ENCODE measurements at places on chromosomes 11 and 22.

DNA sequence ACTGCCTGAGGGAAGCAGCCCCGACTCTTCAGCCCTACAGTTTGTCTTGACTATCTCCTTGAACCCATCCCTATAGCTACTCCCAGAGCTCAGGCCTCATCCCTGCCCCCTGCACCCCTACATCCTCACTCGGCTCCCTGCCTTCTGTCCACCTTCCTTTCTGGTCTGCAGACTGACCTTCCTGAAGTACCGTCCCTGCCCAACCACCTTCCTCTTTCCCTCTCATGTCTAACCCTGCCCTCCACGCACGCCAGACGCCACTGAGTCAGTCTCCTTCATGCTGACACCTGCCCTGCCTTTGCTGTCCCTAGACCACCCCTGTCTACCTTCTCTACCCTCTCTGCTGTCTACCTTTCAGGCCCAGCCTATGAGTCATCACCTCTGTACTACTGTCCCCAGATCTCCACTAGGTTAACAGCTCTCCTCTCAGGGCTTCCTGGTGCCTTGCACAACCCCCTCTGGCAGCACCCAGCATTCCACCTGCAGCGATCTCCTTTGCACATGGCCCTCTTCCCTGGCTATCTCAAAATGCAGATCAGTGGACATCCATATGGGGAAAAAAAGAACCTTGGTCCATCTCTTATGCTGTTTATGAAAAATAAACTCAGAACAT lies 8.9 kb downstream of the KCTD21 start:
- no peak for DNase-seq

DNA sequence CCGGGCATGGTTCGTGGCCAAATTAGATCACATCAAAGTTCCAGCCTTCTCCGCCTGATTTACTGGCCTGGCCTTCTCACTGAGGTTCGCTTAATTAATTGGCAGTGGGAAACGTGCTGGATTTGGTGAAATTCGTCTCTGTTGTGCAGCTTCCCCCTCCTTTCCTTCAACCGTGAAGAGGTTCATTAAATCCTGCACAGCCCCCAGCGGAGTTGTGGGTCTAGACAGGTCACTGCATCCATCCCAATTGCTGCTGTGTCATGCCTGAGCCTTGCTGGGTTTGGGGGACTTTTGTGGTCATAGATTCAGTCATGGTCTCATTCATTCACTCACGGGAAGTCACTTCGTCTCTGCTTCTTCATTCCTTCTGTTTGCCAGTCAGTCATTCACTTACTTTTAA lies 90.0 kb downstream of the INSC start:
- DNase-seq, result no peak

DNA sequence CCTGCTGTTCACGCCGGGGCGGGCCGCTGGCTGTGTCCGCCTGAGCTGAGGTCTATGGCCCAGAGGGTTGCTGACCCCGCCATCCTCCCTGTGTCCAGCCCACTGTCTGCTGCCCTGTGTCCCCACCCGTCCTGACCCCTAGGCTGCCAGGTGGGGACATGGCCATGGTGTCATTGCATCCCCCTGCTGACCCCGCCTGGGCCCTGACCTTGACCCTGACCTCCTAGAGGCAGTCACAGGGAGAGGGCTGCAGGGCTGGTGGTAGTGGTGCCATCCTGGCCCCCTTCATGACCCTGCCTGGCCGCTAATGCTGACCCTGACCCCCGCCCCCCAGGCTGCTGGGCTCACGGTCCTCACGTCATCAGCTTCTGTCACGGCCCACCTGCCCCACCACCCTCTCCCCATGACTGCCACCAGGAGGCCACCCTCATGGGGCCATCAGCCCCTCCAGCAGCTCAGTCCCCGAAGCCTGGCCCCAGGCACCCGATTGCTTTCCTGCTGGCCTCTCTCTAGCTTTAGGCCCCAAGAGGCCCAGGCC lies 285.9 kb downstream of the BRD1 start:
- DNase-seq, result no peak

DNA sequence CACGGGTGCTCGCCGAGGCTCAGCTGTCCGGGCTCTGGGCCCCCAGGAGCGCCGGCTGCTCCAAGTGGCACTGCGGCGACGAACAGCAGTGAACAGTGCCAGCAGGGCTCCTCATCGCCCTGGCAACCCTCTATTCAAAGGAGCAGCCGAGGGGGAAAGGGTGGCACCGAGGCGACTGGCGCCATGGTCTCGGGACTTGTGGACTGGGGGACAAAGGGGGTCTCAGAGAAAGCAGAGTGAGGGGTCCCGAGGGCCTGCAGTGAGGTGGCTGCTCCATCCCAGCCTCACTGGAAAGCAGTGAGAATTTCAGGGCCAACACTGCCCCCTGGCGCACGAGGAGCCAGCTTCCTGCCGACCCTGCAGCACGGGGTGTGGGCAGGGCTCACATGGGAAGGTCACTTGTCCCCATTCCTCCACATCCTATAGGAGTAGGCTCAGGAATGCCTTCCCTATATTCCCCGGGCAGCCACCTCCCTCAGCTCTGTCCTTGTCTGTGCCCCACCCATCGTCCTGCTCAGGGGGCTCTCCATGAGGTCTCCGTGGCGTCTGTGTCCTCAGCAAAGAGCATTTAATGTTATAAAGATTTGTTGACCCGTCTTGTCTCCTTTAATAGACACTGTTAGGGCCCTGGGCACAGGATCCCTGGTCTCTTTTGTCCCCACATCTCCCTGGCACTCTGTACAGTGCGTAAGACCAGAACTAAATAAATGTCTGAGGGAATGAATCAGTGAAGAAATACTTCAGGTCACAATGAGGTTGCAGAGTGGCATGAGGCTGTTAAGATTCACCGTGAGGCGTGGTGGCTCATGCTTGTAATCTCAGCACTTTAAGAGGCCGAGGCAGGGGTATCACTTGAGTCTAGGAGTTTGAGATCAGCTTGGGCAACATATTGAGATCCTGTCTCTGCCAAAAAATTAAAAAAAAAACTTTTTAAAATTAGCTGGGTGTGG lies 26.4 kb downstream of the LRFN4 start:
- peak; percentile 25 for DNase-seq

- no peak for DNase-seq
These were observed 61.9 kb downstream of the CECR2 start for GRCh38 chr22:17431179-17431578.

GRCh38 chr11:66846671-66847091 lies 3.4 kb downstream of the RCE1 start:
- no peak for DNase-seq

All from stimulated activated CD4-positive, alpha-beta T cell treated with anti-CD3 and anti-CD28 coated beads, Interleukin-12 subunit alpha, Interleukin-12 subunit beta, amount 100 ng/mL, for 48 hours (primary cell).